ENCODE measurements at places on chromosomes 12 and 14. TPM values are rescaled to one million over a fixed set of nuclear protein-coding genes. Genes with fewer than 3 reads are reported as not detected.

GRCh38 chr12:2054091-2055018 is 1.6 kb downstream of the CACNA1C start:
- no peak for DNase-seq

GRCh38 chr12:42793166-42793565 is 203.6 kb upstream of the PRICKLE1 start:
- no peak for DNase-seq

- DNase-seq: no peak
Observed at GRCh38 chr14:88421286-88421685, 35.8 kb downstream of the SPATA7 start.

DNA sequence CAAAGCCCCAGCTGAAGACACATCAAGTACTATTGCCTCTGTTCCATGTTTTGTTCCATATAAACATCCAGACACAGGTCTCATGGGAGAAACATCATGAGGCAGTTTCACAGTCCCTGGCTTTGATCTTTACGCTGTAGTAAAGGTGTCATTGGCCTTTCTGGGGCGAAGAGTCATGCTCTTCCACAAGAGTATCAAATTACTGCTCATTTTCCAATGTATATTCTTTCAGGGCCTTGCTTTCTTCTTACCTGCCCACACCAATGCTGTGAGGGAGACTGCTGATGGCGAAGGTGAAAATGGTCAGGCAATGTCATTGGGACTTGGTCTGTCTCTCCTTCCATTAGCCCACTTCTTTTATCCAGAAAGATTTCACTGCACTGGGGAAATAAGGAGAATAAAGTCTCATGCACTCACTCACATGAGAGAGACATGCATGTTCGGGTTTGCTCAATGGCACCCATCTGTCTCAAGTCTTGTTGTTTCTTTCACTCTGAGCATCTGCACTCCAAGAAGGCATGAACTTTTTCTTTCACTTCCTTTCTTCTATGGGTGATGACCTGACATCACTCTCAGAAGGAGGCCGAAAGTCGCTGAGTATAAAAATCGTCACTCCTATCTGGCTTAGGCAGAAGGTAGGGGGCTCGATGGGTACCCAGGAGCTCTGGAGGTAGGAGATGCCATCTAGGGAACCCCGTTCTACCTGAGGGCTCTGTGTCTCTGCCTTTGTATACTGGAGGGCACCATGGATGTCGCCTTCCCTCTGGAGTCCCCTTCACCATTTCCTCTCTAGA is 1.3 kb upstream of the JDP2 start:
- no peak for DNase-seq

- DNase-seq: no peak
Observed at GRCh38 chr12:56198836-56199235, 9.6 kb upstream of the SMARCC2 start.

- DNase-seq: no peak
Observed at GRCh38 chr12:23757541-23757962, 191.9 kb downstream of the SOX5 start.

Gene DEPDC4
- 4.2 TPM for total RNA-seq

DNA sequence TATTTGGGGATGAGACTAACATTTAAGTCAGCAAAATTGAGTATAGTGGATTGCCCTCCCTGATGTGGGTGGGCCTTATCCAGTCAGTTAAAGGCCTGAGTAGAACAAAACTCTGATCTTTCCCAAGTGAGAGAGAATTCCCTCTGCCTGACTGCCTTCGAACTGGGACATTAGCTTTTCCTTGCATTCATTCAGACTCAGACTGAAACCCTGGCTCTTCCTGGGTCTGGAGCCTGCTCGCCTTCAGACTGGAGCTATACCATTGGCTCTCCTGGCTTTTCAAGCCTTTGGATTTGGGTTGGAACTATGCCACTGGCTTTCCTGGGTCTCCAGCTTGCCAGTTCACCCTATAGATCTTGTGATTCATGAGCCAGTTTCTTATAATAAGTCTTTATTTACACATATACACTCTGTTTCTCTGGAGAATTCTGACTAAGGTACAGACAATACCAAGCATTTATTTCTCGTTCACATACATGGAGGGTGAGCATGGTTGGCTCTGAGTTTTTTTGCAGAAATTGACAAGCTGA is 296.5 kb downstream of the ERC1 start:
- DNase-seq: no peak

GRCh38 chr12:2344885-2345284 is 292.1 kb downstream of the CACNA1C start:
- no peak for DNase-seq

DNA sequence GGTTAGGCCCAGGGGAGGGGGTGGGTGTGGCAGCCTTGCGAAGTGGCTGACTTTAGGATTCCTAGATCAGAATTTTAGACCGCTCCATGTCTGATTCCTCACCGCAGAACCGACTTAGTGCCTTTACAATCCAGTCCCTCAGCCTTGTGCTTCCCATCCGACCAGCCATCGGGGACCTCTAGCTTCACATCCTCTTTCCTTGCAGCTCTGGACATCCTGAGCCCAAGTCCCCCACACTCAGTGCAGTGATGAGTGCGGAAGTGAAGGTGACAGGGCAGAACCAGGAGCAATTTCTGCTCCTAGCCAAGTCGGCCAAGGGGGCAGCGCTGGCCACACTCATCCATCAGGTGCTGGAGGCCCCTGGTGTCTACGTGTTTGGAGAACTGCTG is 557 bp downstream of the COPS7A start:
- DNase-seq: peak; percentile 30

Gene GRIP1
- total RNA-seq: not detected

Gene SYCP3
- total RNA-seq: 0.20 TPM

Gene SERPINA3
- total RNA-seq: 0.96 TPM

Gene M6PR
- 189 TPM for total RNA-seq

Gene PTPRR
- 9.0 TPM for total RNA-seq

Gene OR10P1
- not detected for total RNA-seq
